HEK293T (cell line): ENCODE measurements at places on chromosomes 3 and 15.

GRCh38 chr3:117272274-117272673, 562.7 kb downstream of the TUSC7 start:
- DNase-seq: no peak

DNA sequence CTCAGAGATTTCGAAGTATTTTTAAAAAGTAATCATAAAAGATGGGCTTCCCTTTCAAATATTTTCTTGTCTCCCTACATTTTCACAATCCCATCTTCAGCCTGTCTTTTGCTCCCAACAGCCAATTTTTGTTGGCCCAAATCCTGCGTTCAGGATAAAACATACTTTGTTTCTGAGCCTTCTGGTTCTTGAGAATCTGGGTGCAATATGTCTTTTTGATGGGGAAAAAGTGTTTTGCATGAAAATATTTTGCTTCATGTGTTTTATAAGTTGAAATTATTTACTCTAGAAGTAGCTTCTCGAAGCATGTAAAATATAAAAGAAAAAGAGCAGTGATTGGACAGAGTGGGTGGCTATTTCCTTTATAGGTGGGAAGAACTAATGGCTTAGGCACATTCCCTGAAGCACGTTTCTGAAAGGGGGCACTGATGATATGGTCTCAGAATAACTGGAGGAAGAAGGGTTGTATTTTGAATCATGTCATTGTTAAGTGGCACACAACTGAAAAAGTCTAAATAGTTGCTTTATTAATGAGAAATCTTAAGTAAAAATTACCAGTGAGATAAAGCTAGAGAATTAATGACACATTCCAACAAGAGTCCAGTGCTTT, 3.9 kb downstream of the UNC13C start:
- DNase-seq: no peak

- DNase-seq: no peak
These were observed 877 bp upstream of the GP5 start for GRCh38 chr3:194399874-194400411.

- DNase-seq: no peak
These were observed 90.8 kb downstream of the GABRG3 start for GRCh38 chr15:27061739-27062138.

DNA sequence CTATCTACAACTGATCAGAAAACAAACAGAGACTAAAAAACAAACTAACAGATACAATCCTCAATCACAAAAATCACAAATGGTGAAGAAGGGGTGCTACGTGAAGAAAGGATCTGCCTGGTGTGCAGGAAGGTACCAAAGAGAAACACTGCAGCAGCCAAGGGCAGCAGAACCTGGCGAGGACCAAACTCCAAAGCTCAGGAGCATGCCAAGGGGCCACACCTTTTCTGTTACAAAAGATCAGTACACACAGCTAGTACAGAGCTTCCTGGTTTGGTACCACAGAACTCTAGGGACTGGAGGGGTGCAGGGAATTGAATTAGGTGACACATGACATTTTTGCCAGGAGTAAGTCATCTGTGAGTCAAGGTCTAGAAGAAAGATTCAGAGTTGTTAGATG, 107.4 kb upstream of the GRM7 start:
- no peak for DNase-seq

DNA sequence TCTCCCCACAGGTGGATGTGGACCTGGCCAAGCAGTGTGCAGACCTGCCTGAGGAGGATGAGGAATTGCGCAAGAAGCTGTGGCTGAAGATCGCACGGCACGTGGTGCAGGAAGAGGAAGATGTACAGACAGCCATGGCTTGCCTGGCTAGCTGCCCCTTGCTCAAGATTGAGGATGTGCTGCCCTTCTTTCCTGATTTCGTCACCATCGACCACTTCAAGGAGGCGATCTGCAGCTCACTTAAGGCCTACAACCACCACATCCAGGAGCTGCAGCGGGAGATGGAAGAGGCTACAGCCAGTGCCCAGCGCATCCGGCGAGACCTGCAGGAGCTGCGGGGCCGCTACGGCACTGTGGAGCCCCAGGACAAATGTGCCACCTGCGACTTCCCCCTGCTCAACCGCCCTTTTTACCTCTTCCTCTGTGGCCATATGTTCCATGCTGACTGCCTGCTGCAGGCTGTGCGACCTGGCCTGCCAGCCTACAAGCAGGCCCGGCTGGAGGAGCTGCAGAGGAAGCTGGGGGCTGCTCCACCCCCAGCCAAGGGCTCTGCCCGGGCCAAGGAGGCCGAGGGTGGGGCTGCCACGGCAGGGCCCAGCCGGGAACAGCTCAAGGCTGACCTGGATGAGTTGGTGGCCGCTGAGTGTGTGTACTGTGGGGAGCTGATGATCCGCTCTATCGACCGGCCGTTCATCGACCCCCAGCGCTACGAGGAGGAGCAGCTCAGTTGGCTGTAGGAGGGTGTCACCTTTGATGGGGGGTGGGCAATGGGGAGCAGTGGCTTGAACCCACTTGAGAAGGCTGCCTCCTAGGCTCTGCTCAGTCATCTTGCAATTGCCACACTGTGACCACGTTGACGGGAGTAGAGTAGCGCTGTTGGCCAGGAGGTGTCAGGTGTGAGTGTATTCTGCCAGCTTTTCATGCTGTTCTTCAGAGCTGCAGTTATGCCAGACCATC, 8.6 kb downstream of the VPS18 start:
- no peak for DNase-seq

DNA sequence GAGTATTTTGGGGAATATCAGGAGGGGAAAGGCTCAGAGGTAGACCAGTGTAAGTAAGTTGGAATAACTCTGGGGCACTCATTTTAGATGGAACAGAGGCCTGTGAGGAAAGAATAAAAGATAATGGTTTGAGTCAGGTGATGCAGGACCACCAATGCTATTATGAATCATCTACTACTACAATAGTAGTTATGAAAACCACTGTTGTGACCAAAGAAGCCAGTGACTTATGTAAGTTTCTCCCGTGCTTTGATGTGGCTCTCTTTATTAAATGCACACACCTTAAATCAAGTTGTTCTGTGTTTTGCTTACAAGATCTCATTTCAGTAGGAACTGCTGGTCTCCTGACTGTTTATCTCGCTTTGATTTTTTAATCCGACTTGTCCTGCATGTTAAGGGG, 13.1 kb upstream of the GUCA1C start:
- DNase-seq: no peak

DNA sequence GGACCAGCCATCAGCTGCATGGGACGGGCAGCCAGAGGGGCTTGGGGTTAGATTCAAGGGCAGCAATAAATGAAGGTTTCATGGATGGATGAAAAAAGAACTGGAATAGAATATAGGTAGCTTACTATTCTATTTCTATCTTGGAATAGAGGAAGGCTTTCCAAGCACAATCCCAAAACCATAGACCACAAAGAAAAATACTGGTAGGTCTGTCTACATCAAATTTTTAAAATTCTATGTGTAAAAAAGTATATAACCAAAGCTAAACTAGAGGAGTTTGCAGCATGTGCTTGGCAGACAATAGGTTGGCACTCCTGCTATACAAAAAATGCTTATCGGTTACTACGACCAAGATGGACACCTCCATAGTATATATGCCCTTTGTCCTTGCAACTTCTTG, 7.2 kb upstream of the FBLN2 start:
- no peak for DNase-seq

- no peak for DNase-seq
These were observed 9.6 kb downstream of the NIPA1 start for GRCh38 chr15:22796079-22796478.

DNA sequence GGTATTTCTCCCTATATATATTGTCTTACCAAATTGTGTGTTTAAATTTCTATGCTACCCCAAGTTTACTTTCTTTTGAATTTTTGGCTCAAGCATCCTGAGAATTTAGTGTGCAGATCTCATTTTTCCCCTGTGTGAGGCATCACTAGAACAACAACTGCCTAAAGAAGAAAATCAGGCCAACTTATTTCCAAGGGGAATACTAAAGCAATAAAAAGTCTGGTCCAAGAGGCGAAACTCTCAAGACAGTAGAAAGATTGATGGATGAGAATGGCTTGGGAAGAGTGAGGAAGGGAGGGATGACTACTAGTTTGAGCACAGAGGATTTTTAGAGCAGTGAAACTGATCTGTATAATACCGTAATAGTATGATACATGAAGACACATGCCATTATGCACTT, 86.3 kb upstream of the CFAP20DC start:
- no peak for DNase-seq

GRCh38 chr3:147943265-147943945, 534.2 kb downstream of the ZIC1 start:
- DNase-seq: no peak

GRCh38 chr3:16885593-16886302, 993 bp downstream of the PLCL2 start:
- no peak for DNase-seq

DNA sequence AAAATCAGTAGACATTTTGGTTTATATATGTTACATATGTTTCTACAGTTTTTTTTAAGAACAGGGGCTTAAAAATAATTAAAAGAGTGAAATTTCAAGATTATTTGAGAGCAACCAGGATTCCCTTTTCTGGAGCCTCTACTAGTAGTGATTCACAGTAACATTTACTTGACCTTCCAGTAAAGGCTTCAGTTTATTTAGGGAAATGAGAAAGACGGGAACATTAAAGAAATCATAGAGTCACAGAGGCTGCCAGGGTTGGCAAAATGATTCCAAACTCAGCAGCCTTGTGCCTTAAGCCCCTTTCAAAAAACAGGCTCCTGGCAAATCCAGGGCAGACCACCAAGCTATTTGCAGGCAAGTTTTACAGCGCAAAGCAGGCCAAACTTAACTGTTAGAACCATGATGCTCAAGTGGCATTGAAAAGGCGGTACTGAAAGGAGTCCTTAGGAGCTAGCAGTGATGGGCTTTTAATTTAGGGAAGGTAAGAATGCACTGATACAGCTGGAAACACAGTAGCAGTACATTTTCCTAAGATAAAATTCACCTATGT, 201.1 kb upstream of the ADAMTS9 start:
- DNase-seq: no peak

GRCh38 chr3:11283139-11283475, 10.9 kb downstream of the ATG7 start:
- no peak for DNase-seq

GRCh38 chr15:43268111-43269105, 1.7 kb upstream of the TGM5 start:
- no peak for DNase-seq

GRCh38 chr15:70461992-70462391, 301.4 kb downstream of the UACA start:
- no peak for DNase-seq

DNA sequence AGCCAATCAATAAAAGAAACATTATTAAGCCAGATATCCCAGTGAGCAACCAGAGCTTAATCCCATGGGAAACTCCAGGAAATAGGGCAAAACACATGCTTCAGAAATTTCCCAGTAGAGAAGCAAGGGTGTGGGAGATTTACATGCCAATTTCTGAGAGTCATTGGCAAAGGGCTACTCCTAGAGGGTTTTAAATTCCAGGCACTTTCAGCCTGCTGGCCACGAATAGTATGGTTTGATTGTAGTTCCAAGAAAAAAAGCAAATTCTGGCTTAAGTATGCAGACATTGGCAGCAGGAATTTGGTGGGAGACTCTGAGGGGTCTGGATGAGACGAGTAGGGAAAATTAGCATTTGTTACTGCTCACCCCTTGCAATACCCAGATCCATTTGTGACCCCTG, 402.1 kb upstream of the SUCLG2 start:
- no peak for DNase-seq

DNA sequence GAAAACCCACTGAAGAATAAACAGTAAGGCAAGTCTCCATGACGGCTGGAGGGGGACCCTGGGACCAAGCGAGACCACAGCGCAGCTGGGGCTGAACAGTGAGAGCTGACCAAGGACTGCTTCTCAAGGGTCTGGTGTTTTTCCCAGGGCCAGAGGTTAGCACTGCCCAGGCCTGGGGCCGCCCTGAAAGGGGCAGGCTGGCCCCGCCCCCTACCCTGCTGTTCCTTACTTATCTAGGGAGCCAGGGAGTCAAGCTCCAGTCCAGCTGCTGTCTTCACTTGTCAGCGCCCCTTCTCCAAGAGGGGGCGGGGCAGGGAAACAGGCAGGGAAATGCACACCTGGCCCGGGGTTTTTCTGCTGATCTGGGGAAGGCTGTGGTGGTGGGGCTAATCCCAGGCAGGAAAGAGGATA, 51.6 kb upstream of the HACD2 start:
- no peak for DNase-seq

DNA sequence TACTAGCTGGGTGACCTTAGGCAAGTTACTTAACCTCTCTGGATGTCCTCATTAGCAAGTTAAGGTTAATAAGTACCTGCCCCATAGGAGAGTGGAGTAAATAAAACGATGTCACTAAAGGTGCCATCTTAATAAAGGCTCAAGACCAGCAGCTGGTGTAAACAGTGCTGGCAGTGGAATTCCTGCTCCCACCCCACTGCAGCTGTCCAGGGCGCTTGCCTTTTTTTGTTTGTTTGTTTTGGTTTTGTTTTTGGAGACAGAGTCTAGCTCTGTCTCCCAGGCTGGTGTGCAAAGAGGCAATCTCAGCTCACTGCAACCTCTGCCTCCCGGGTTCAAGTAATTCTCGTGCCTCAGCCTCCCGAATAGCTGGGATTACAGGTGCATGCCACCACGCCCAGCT, 28.9 kb downstream of the IDH3A start:
- no peak for DNase-seq

DNA sequence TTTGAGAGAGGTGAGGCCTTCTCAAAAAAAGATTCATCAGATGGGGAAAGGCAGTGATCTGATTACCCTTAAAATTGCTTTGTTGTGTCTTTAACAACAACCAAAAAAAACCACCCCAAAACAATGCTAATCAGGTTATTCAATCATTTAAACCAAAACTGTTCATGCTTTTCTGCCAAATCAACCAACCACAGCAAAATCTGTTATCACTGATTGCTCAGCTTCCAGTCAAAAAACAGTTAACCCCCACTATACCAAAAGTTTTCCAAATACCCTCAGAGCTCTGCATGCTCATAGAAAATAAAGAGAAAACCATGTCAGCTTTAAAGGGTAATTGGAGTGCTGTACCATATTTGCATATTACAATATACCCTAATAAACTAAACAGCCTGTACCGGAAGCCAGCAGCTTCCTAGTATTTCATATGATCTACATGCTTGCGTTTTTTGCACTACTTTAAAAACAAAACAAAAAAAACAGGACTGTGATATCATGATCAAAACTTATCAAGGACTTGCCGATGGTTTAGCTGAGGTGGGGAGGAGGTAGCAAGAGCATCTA, 22.8 kb downstream of the SATB1 start:
- DNase-seq: no peak

DNA sequence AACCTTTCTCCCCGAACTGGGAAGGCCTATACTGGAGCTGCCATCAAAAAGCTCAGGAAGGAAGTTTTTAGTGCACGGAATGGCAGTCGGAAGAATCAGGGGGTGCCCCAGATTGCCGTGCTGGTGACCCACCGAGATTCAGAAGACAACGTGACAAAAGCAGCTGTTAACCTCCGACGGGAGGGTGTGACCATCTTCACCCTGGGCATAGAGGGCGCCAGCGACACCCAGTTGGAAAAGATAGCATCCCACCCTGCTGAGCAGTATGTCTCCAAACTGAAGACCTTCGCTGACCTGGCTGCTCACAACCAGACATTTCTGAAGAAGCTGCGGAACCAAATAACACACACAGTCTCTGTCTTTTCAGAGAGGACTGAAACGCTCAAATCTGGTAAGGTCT, 48.2 kb downstream of the COL6A6 start:
- DNase-seq: no peak

- DNase-seq: no peak
These were observed 227.6 kb downstream of the MFSD1 start for GRCh38 chr3:159029306-159030026.

GRCh38 chr3:10228248-10228950, 19.9 kb upstream of the TATDN2 start:
- DNase-seq: no peak
